COLO829 (cell line): ENCODE measurements at places on chromosomes 11 and 22.

GRCh38 chr22:49088801-49089791 lies 738.6 kb downstream of the BRD1 start:
- no peak for DNase-seq

DNA sequence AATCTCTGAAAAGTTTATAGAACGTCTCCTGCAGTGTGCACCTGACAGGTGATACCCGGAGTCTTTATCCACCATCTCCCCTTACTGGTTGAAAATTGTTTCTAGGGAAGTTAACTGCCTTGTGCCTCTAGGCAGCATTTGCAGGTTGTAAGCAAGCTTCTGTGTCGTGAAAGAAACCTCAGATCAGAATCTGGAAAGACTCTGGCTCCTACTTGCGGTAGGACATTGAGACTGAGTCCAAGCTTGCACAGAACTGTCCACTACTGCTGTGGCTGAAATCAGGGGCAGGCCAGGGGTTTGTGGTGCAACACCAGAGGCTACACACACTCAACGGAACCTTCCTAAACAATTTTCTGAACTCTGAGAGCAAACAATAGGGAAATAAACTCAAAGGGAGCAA lies 34.8 kb upstream of the MYOD1 start:
- DNase-seq = no peak

- peak; percentile 66 for DNase-seq
Observed at GRCh38 chr11:17528181-17528691, 16.0 kb downstream of the USH1C start.

DNA sequence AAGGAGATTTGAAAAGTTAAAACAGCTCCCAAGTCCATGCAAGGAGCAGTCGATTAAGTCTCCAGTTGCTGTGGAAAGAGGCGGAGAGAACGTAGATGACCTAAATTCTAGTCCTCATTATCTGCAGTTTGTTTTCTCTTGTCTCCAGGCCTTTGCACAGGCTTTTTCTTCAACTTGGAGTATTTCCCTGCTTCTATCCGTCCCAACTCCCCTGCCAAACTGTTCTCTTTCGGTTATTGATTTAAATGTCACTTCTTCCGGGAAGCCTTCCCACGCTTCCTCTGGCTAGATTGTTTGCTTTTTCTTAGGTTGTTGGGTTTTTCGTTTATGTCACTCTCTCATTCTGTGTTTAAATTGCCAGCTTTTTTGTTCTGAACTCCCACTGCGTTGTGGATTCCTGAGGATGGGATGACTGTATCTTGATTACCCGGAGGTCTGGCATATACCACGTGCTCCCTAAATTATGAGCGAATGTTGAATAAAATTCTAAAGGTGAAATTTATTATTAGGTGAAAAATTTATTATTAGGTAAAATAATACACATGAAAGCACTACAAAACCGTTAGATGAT lies 463 bp downstream of the TMEM126B start:
- no peak for DNase-seq

DNA sequence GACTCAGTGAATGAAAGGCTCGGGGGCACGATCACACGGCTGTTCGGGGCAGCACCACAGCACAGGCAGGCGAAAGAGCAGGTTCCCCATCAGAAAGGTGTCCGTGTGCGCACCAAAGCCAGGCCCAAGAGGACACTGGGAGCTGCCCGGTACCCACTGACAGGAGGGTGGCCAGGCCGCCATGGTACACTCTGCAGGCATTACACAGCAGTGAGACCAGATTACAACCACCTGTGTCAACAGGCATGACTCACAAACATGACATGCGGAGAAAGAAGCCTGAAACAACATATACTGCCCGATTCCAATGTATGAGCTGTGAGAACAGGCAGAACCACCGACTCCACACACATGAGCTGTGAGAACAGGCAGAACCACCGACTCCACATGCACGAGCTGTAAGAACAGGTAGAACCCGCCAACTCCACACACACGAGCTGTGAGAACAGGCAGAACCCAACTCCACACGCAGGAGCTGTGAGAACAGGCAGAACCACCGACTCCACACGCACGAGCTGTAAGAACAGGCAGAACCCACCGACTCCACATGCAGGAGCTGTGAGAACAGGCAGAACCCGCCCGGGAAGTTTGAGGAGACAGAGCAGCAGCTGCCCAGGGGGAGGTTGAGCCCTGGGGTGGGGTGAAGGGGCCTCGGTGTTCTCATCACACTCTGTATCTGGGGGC lies 32.6 kb downstream of the KIAA0930 start:
- no peak for DNase-seq

GRCh38 chr11:77660947-77661346 lies 23.4 kb upstream of the CLNS1A start:
- DNase-seq = no peak

GRCh38 chr22:29703569-29704195 lies 16.1 kb upstream of the CABP7 start:
- no peak for DNase-seq

DNA sequence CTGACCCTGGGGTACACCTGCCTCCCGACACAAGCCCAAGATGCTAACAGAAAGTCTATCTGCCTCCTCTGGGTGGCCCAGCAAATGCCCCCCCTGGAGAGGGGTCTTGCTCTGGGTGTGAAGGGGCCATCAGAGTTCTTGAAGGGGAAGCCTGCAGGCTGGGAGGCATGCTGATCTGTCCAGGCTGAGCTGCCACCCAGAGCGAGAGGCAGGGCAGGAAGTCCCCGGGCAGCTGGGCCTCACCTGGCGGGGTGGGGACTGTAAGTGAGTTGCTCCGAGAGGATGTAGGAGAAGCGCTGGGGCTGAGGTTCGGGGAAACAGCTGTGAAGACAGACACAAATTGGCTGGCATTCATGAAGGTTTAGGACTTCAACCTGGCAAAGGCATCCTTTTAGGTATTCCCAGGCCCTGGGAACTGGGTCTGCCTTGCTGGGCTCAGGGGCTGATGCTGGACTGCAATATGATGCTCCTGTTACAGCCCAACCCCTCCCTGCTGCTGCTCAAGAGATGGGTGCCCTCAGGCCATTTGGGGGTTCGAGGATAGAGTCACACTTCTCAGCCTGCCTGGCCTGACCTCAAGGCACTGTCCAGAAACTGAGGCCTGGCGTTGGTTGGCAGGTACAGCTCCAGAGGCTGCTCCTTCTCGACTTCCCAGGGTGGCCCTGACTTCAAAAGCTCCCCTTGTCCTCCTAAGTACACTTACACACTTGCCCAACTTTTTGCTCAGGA lies 60.2 kb upstream of the LYVE1 start:
- no peak for DNase-seq

DNA sequence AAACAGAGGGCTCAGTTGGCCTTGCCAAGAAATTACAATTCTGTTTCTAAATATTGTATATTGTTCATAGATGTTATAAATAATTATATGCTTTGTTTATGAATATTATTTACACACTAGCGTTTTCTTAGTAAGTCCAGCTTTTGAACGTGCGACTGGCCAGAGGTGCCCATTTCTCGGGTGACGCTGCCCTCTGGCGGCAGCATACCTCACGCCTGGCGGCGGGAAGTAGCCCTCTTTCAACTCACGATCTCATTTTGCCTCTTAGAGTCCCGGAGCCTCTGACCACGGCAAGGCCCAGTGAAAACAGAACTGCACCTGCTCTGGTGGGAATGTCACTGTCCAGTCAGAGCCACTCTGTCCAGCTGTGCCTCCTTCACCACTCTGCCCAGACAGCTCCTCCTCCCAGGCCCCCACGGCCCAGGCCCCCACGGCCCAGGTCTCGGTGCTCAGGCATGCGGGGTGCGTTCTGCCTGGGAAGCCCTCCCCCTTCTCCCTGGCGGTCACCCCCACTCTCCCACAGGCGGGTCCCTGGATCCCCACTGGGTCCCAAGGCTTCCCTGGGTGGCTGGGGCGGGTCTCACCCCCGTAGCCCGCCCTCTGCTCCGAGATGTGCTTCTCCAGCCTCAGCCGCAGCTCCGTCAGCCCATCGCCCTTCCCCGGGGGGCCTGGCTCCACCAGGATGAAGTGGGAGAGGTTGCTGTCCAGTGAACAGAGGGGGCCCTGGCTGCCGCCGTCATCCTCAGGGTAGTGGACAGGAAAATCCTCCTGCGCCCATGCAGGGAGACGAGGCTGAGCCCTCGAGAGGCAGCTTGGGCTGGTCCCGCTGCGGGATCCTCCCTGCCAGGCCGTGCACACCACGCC lies 19.3 kb downstream of the TSSC4 start:
- DNase-seq = peak; percentile 56

DNA sequence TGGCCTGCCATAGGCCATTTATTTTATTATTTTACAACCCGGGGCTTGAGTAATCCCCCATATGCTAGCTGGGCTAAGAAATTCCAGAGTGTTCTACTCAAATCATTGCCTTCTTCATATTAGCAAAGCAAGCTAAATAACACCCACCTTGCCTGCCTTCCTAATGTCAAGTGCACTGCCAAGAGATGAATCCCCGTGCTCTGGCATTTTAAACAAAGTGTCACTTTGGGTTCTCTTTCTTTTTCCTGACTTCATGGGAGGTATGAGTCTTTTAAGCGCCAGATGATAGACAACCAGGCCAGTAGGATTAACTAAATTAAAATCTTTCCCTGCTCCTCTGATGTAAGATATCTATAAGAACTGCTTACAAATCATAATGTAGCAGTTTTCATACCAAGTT lies 4.5 kb downstream of the MPPED2 start:
- no peak for DNase-seq

DNA sequence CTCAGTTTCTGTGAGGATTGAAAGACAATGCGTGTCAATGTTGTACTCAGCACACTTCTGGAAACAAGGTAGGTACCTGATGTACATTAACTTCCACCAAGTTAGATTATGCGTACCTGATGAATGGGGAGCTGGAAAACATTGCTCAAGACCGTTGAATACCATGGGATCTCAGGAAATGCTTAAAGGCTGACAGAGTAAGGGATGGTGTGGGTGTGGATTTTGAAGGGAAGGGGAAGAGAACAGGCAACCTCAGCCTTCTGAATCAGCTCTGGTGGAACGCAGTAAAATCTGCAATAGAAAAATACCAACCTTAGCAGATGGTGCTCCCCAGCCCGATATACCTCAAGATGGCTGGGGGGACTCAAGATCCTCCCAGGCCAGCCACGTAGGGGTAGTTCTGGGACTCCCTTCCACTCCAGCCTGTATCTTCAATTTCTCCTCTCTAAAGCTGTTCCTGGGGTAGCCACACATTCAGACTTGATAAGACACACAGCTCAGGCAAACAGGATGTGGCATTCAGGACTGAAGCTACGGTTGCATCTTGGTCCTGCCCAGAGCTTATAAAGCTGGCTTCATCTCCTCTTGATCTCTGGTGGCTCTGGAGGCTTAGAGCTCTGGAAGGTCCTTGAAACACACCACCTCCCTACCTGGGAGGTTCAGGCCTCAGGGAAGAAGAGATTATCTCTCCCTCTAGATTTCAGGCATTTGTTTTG lies 111.8 kb downstream of the CTNND1 start:
- DNase-seq = no peak

- DNase-seq = no peak
Observed at GRCh38 chr22:21682385-21683175, 16.8 kb downstream of the PPIL2 start.

GRCh38 chr22:44403166-44403565 lies 90.4 kb upstream of the SHISAL1 start:
- DNase-seq = no peak

DNA sequence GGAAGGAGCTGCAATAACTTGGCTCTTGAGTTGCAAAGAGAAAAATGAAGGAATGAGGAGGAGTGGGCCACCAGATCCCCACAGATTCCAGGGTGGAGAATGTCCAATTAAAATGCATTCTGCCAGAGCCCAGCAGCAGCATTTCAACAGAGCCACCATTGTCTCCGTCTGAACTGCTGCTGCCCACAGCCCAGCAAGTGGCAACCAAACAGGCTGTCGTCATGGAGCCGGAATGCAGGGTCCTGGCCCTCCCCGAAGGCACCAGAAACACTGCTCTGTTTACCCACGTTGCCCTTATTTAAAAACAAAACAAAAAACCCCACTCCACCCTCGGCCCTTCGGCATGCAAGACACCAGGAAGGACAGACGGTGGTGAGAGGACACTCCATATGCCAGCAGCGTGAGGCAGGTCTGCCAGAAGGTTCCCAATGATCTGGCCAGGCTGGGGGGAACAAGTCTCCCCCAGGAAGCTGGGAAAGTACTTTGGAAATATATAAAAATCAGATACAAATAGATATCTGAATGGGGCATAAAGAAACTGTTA lies 32.5 kb downstream of the PLEKHA7 start:
- peak; percentile 99 for DNase-seq

GRCh38 chr11:122177238-122177637 lies 61.2 kb upstream of the BLID start:
- DNase-seq = peak; percentile 76

- no peak for DNase-seq
Observed at GRCh38 chr11:4882543-4882942, 843 bp downstream of the OR51T1 start.

GRCh38 chr11:73463359-73463758 lies 87.2 kb downstream of the RELT start:
- no peak for DNase-seq

- no peak for DNase-seq
Observed at GRCh38 chr22:37183432-37184379, 4.3 kb downstream of the C1QTNF6 start.

- no peak for DNase-seq
Observed at GRCh38 chr11:2559527-2560311, 114.9 kb downstream of the KCNQ1 start.

GRCh38 chr11:36023922-36024321 lies 80.1 kb downstream of the LDLRAD3 start:
- DNase-seq = no peak

DNA sequence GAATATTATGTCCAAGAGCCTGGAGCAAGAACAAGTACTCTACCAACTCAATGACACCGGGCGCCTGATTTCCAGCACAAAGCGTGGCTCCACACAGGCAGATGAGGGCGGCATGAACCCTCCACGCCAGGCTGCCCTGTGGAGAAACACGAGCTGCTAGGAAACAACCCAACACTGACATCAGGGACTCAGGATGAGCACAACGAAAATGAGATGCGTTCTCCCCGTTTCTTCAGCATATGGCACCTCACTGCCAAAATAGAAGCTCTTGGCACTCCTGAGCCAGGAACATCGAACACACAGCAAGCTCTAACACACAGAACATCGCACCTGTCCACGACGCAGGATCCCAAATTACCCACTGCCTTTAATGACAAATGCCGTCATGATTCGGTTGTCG lies 68.3 kb downstream of the NCAPD3 start:
- no peak for DNase-seq

DNA sequence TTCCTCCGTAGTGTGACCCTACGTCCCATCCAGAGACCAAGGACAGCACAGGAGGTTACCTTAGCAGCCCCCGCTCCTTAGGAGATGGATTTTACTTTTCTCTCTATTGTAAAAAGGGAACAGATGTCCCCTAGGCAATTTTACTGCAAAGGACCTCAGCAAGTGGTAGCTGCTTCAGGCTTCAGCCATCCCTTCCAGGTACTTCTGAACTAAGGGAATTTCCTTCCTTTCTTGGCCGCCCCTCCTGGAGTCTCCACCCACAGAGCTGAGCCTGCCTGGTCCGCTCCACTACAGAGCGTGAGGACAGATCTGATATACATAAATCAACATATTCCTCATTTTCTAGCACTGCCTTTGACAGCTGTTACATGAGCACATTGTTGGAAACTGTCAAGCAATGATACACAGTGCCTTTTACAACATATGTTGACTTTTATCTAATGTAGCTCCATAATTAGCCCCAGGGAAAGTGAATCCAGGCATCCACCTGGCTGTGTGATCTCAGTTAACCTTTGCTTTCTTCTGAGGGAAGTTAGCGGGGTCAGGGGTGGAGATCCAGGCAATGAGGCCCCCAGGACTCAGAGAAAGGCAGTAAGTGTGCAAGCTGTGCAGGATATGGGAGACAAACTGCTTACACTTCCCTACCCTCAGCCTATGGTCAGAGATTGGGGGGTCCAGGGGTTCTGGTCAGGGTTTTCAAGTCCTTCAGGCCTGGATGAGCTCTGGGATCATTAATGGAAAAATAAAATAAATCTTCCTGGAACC lies 51.9 kb downstream of the SPATA19 start:
- no peak for DNase-seq

GRCh38 chr11:2783536-2784082 lies 83.8 kb upstream of the KCNQ1OT1 start:
- no peak for DNase-seq
